ENCODE measurements at places on chromosomes 12 and 14. TPM values are rescaled to one million over a fixed set of nuclear protein-coding genes. Genes with fewer than 3 reads are reported as not detected.

POTEM gene
- not detected for total RNA-seq

- DNase-seq: no peak
These were observed 9.3 kb downstream of the SYNE3 start for GRCh38 chr14:95507174-95507573.

DNA sequence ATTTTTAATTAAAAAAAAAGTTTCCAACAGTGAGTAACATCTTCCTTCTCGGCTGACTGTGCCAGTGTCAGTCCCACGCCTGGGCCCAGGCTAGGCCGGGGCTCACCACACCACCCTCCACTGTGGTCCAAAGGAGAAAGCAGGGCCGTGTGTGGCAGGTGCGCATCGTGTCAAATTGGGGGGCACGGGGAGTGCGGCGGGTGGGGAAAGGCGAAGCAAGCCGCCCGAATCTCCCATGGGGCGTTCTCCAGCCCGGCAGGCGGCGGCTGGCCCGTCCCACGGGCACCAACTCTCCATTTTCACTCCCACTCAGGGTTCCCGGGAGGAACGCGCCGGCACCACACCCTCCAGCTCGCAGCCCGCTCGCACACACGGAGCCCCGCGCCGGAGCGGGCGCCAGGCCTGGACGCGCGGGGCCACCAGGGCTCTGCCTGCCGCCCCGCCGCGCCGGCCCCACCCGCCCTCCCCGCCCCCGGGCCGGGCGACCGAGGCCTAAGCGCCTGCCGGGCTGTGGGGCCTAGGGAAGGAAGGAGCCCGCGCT lies 604 bp downstream of the EEA1 start:
- DNase-seq: no peak

GRCh38 chr12:123288751-123289346 lies 17.2 kb upstream of the CDK2AP1 start:
- no peak for DNase-seq

- no peak for DNase-seq
These were observed 21.6 kb upstream of the TESC start for GRCh38 chr12:117120787-117121186.

All from vagina (tissue), 2 donors.